ENCODE measurements at places on chromosomes 12 and 14.

- DNase-seq = no peak
These were observed 77.7 kb downstream of the PPP2R5C start for GRCh38 chr14:101839236-101839635.

GRCh38 chr12:48280572-48280971 is 70.1 kb downstream of the ZNF641 start:
- no peak for DNase-seq

DNA sequence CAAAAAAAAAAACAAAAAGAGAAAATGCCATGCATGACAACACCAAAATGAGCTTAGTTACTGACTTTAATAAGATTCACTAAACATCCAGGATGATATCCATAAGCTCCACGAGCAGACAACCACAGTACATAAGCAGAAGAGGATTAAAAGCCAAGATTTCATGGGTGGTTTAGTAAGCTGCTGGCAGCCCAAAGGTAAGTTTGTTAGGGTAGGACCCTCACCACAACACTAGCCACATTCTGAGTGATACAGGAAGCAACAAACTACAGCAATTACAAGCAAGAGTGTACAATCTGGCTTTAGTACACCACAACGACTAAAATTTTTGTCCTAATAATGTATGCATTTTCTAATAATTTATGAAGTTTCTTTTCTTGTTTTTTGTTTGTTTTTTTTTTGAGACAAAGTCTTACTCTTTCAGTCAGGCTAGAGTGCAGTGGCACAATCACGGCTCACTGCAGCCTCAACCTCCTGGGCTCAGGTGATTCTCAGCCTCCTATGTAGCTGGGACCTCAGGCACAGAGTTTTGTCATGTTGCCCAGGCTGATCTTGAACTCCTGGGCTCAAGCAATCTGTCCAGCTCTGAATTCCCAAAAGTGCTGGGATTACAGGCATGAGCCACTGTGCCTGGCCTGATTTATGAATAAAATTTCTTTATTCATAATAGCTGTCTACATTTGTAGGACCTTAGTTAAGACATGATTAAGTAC is 221.4 kb downstream of the MED13L start:
- DNase-seq = no peak

DNA sequence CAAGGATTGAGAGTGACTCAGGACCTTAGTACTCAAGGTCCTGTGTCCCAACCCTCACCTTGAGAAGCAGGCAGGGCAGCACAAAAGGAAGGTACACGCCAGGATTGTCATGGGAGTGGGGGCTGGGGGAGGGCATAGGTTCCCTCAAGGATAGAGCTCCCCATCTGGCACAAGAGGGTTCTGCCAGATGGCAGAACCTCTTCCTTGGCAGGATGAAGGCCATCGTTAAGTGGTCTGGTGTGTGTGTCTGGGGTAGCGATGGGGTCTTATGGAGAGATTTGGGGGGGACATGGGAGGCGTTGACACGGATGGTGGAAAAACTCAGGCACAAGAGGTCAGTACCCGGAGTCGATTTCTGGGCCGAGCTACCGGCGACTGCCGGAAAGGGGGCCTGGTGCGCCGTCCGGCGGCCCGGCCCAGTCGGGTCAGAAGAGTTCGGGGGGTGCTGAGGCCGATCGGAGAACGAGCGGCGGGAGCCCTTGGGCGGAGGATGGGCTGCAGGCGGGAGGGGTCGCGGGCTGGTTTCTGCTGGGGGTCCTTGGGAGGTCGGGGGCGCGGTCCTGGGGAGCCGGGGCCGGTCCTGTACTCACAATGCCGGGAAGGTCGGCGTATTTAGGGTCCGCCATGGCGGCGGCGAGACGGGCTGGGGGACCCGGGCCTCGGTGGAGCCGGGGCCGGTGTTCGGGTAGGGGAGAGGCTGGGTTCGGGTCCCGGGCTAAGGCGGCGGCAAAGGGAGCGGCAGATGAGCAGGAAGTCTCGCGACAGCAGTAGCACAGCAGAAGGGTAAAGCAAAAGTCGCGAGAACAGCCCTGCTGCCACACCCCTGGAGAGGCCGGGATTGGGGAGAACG is at the start of gene DCTN2:
TSS of gene DCTN2 (minus strand) at position 755 of the 850 bp plus-strand sequence. CDS start at position 626, 129 bp downstream.
- peak; percentile 99 for DNase-seq

- no peak for DNase-seq
These were observed 22.7 kb downstream of the YY1 start for GRCh38 chr14:100261621-100262020.

DNA sequence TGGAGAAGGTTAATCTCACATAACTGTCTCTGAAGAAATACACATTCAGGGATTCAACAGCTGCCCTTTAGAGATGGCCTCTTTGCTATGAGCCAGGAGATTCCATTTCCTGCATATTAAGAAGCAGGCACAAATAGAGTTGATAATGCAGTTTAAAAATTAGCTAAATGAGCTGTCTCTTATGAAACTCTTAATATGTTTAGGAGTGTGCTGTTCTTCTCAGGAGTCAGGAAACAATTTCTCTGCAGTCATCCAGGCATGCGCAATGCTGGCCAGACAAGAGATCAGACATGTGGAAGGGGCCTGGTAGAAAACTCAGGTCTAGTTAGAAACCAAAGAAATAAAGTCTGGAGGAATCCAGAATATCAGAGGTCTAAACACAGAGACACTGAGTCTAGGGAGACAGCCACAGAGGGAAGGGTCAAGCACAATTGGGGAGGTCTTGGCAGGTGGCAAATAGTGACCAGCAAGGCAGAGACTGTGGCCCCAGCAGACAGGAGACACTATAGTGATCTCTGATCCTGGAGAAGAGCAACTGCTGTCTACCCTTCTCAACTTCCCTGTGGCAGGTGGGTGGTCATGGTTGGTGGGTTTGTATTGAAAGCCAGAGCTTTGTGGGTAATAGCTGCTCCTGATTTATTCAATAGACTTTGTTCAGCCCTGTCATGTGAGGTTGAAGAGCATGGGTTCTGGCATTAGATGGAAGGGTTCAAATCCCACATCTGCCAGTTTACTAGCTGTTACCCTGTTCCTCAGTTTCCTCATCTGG is 185.8 kb upstream of the RMST start:
- no peak for DNase-seq

DNA sequence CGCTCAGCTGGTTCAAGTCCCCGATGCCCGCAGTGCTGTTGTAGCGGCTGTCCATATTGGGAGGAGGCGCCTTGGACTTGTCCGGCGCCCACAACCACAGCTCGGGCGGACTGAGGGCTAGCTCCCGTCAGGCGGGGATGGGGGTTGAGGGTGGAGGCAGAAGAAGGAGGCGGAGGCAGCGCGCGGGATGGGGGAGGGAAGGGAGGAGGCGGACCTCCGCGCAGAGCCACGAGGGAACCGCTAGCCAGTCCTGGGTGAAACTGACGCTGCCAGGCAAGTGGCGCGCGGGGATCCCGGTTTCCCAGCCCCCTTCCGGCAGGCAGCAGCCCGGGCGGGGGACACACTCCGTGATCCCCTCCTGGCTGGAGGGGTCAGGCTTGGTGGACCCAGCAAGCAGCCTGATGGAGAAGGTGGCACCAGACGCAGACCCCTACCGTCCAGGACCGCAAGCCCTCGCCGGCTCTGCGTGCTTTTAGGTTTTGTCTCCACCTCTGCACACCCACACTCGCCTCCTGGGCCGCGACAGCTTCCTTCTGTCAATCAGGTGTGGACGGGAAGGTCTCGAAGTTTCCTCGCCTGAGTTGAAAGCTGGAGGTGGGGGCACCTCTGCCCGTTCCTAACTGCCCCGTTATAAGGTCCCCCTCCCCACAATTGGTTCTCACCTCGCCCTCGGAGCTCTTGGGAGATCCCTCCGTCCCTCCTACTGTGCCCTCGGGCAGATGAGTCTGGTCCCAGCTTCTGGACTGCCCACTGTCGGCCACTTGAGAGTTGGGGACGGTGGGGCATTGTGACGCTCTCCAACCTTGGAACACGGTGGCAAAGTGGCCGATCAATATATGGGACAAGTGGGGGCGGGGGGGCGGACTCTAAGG is at the start of gene CPNE8:
TSS of gene CPNE8 (minus strand) at position 112 of the 872 bp plus-strand sequence. CDS start at position 55, 57 bp downstream.
- DNase-seq = peak; percentile 86

- DNase-seq = no peak
These were observed 22.1 kb downstream of the MTHFD1 start for GRCh38 chr14:64410084-64410774.

DNA sequence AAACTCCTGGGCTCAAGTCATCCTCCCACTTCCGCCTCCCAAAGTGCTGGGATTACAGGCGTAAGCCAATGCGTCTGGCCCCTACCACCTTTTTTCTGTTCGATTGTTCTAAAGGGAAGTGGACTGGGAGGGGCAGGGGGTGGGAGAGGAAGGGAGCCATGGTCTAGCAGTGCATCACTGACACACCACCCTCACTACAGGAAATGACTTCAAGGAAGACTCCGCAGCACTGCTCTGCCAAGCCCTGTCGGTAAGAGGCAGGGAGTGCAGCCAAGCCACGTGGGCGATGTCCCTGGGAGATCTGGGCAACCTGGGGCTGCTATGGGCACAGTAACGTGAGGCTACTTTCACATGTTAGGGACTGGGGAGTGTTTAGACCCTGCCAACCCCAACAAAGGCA is 18.0 kb downstream of the LRRC74A start:
- DNase-seq = no peak

GRCh38 chr12:76878099-76878898 is 520 bp downstream of the CSRP2 start:
- DNase-seq = peak; percentile 16

DNA sequence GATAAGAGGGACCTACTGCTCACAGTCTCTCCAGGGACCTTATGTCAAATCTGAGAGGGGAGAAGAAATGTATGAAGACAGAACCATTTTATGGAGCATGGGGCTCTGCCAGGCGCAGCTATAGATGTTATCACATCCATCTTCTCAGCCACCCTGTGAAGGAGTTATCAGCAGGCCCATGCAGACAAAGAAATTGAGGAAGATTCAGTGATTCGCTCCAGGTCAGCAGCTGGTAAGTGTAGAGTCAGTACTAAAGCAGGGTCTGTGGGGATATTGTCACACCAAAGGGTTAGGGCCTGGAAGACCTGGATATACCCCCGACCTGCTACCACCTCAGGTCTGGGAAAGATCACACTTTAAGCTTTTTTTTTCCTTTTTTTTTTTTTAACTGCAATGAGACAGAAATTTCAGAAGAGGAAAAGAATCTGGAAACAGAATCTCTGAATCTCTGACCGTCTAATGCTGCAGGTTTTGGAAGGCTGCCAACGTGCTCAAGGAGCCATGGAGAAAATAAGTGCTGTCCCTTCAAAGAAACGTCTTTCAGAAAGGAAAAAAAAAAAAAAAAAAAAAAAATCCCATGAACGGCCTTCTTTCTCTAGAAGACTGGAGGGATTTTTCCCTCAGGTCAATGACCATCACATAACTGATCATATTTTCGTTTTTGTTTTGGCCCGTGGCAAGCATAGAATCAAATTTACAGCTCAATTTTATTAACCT is 73.3 kb upstream of the PLEKHG7 start:
- DNase-seq = no peak

Measured in AG08395 (cell line).